ENCODE measurements at places on chromosomes 2 and 18. TPM values are rescaled to one million over a fixed set of nuclear protein-coding genes. Genes with fewer than 3 reads are reported as not detected.

NFE2L2 gene
- total RNA-seq = 69.9 TPM

PDE1A gene
- total RNA-seq = 3.6 TPM

SLC16A14 gene
- total RNA-seq = 0.40 TPM

SLC9A4 gene
- not detected for total RNA-seq

DNA sequence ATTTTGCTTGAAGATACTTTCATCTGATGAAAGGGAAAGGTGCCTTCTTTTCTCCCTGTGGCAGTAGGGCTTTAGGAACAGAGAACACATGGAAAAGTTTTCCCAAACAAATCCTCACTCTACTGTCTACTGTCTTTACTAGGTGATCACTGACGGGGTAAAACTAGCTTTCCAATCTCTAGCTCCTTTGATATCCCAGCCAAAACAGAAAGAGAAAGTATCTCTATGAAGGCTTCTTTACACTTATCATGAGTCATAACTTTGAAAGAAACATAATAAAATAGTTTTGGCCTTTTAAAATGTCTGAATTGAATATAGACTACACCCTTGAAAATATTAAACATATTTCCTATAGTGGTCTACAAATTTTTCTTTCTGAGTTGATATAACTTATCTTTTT, 214.5 kb downstream of the DSEL start:
- no peak for DNase-seq
- H3K4me1 ChIP-seq = peaks cover 20% of the 10 kb centered on the region
- H3K4me3 ChIP-seq = peak overlapping the region; percentile 83
- H3K36me3 ChIP-seq = no peaks in the 10 kb centered on the region

DNA sequence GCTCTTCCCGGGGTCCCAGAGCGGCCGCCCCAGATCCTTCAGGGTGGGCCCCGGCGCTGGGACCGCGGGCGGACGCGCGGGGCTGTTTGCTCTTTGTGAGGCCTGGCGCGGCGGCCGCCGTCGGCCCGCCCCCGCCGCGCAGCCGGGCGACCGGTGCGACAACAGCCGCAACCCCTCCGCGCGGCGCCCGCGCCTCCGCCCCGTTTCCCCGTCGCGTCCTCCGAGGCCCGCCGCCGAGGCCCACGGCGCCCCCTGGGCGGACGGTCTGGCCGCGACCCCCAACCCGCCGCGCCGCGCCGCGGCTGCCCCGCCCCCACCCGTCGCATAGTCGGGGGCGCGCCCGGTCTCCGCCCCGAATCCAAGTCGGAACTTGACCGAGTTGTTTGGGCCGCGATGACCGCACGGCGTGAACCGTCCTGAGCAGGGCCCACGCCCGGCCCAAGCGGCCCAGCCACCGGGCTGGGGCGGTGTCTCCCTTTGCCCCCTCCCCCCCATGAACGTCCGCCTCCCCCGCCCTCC, 448 bp downstream of the YPEL5 start:
- H3K36me3 ChIP-seq = peaks cover 17% of the 10 kb centered on the region
- peak overlapping the region; percentile 86 for H3K4me3 ChIP-seq
- DNase-seq = no peak
- peak overlapping the region; percentile 78 for H3K27ac ChIP-seq
- H3K4me1 ChIP-seq = peaks cover 51% of the 10 kb centered on the region

DNA sequence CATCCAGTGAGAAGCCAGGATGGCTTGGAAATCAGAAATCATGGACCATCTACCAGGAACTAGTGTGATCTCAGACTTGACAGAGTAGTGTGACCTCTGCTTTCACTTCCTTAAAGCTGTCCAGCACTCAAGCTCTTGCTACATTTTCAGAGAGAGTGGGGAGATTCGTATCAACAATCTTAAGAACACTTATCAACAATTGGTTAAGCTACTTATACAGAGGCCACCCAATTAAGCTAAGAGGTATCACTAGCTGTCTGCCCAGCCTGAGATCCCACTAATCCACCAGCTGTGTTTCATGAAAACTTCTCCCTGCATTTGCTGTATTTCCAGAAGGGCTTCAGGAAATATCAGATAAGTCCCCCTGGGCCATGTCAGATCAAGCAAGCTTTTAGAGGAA, 4.2 kb downstream of the RPRM start:
- H3K36me3 ChIP-seq = no peaks in the 10 kb centered on the region
- H3K27ac ChIP-seq = no peak overlapping the region
- peaks cover 5% of the 10 kb centered on the region for H3K4me1 ChIP-seq
- H3K4me3 ChIP-seq = no peak overlapping the region

DNA sequence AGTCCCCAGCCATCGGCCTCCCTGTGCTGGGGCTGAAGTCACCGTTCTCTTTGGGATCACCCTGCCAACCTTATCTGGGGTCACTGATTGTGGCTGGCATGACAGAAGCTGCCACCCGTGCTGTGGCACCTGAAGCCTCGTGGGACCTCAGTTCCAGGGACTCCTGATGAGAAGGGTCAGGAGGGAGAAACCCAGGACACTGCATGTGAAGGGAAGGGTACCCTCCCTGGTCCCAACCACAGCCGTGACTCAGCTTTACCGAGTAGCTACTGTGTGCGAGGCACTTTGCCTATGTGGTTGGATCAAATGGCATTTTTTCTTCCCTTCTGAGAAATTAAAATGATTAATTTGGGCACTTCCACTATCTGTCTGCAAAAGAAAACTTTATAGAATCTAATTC, 64.4 kb downstream of the SP110 start:
- no peak for DNase-seq
- peaks cover 8% of the 10 kb centered on the region for H3K4me1 ChIP-seq
- H3K4me3 ChIP-seq = no peak overlapping the region
- peaks cover 3% of the 10 kb centered on the region for H3K27me3 ChIP-seq

DNA sequence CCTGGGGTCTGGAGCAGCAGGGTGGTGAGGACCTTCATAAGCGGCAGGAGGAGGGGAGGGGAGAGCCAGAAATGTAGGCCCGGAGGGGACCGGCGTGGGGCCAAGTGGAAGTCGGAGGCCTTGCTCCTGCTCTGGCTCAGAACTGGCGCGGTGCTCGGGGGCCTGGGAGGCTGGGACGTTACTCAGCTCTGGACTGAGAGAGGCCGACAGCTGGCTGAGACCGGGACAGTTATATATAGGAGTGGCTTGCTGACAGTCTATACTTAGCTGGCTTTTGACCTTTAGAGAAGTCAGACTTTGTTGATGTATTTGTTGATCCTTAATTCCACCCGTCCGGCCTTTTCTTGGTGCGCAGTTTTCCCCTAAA, 15.7 kb downstream of the IGFBP5 start:
- DNase-seq = no peak
- peaks cover 16% of the 10 kb centered on the region for H3K27me3 ChIP-seq
- H3K4me3 ChIP-seq = no peak overlapping the region

DNA sequence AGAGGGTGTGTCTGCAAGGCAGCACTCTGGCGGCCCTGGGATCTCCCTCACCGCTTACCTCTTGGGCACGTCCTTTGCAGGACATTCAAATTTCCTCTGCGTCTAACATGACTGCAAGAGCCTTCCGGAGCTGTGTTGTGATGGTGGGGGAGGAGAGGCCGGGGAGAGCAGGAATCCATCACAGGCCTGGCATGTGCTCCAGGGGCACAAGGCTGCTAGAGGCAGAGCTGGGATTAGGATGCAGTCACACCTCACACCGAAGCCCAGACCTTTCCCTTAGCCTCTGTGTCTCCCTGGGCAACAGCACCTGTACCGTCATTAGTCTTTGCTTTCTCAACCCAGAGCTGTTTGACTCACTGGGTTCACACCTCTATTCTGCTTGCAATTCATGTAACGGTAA, 111.3 kb downstream of the CMPK2 start:
- H3K4me3 ChIP-seq = no peak overlapping the region
- H3K4me1 ChIP-seq = no peaks in the 10 kb centered on the region
- no peak overlapping the region for H3K27ac ChIP-seq
- H3K36me3 ChIP-seq = no peaks in the 10 kb centered on the region
- DNase-seq = no peak

DNA sequence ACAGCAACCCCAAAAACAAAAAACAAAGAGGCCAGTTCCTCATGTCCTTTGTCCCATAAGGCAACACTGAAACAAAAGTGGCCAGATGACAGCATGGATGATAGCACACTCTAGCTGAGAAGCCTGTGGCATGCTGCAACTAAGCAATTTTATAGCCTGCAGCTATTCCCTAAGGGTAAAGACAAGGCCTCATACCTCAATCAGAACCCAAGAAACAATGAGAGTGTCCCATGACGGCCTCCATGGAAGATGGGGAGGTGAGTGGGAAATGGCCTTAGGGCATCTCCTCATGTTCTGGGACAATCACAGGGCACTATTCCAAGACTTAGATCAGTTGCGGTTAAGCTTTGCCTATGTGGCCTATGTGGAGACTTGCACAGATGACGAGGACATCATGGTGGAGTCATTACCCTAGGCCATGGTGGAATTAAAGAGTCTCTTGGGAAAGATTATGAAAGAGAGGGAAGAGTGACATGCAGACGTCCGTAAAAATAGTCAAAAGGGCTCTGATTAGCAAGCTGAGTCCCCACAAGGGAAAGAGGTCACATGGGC, 103.1 kb downstream of the INO80D start:
- H3K27ac ChIP-seq = no peak overlapping the region
- DNase-seq = no peak
- H3K4me3 ChIP-seq = no peak overlapping the region
- H3K27me3 ChIP-seq = peaks cover 7% of the 10 kb centered on the region
- H3K4me1 ChIP-seq = no peaks in the 10 kb centered on the region
- no peaks in the 10 kb centered on the region for H3K36me3 ChIP-seq

DNA sequence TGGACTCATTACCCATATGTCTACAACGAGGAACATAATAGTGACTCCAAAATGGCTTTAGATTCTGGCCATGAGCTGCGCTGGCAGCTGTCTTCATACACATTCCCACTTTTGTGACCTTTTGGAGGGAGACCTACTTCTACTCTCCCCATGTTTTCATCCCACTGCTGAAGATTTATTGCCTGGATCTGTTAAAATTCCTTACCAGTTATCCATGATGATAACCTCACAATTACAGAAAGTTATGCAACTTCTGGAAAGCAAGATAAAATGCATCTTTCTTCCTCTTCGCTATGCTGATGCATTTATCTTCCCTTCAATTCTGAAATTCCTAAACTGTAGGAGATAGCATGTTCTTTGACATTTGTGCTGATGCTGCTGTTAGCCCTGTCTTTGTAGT, 855.3 kb downstream of the SLC4A3 start:
- DNase-seq = no peak
- H3K4me1 ChIP-seq = no peaks in the 10 kb centered on the region
- no peak overlapping the region for H3K4me3 ChIP-seq
- H3K36me3 ChIP-seq = no peaks in the 10 kb centered on the region
- no peak overlapping the region for H3K27ac ChIP-seq

- peaks cover 11% of the 10 kb centered on the region for H3K36me3 ChIP-seq
- H3K27me3 ChIP-seq = peaks cover 1% of the 10 kb centered on the region
- no peak for DNase-seq
- H3K4me3 ChIP-seq = no peak overlapping the region
- peak overlapping the region; percentile 63 for H3K27ac ChIP-seq
These were observed 165.9 kb downstream of the ZFP36L2 start for GRCh38 chr2:43060390-43061016.

DNA sequence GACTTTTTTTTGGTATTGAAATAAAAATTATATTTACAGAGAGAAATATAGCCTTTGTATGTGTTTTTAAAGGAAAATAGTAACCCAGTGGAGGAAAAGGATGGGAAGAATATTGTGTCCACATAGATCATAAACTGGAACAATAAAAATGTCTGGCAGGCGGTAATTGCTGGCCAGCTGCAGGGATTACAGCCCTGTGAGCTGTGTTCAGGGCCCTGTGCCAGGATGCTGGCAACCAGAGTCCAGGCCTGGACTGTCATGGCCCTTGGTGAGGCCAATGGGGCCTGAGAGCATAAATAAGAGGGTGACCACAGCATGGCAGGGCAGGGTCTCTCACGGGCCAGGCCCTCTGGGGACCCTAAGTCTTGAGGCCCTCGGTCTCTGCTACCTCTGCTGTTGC, 171.2 kb downstream of the ACOXL start:
- peaks cover 33% of the 10 kb centered on the region for H3K27me3 ChIP-seq
- no peaks in the 10 kb centered on the region for H3K4me1 ChIP-seq
- DNase-seq = no peak

GRCh38 chr2:37842732-37843440, 82.2 kb upstream of the RMDN2 start:
- DNase-seq = no peak
- H3K4me3 ChIP-seq = no peak overlapping the region
- H3K27ac ChIP-seq = peak overlapping the region; percentile 62
- peaks cover 34% of the 10 kb centered on the region for H3K4me1 ChIP-seq

DNA sequence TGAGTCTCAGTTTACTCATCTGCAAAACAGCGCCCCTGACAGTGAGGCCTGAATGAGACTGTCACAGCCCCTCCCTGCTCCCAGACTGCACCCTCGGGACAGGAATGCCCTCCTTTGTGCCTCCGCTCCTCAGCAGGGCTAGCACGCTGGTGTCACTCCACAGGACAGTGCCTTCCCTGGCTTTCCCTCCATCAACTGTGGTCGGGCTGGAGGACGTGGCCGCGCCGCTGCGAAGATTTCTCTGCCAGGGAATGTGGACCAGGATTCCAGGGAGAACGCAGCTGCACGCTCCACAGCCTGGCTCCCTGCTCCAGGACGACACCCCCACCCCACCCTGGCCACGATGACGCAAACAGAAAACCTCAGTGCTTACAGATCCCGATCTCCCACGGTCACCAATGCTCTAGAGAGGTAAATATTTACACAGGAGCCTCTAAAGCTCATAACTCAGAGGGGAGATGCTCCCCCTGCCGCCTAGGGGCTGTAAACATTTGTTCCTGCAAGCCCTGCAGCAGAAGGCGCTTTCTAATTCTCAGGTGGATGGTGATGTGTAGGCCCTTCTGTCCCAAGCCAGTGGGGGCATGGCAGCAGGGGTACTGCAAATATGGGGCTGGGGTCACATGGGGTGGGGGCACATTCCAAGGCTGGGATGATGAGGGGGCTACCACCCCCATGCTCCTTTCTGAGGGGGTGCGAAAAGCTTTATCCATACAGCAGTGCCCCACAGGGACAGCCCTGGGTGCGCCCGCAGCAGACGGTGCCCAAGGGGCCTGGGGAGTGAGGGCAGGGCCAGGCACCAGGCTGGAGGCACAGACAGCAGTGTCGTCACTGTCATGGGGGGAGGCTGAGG, 12.4 kb downstream of the HS6ST1 start:
- H3K36me3 ChIP-seq = peaks cover 4% of the 10 kb centered on the region
- peak overlapping the region; percentile 80 for H3K4me3 ChIP-seq
- H3K27me3 ChIP-seq = peaks cover 1% of the 10 kb centered on the region

GRCh38 chr2:238438856-238439849, 12.4 kb downstream of the ASB1 start:
- H3K27me3 ChIP-seq = peaks cover 2% of the 10 kb centered on the region
- peaks cover 98% of the 10 kb centered on the region for H3K4me1 ChIP-seq
- H3K4me3 ChIP-seq = peak overlapping the region; percentile 76
- peak; percentile 98 for DNase-seq
- peaks cover 67% of the 10 kb centered on the region for H3K36me3 ChIP-seq

All from HFFc6 (cell line).